ENCODE measurements at places on chromosomes 5 and 9.

DNA sequence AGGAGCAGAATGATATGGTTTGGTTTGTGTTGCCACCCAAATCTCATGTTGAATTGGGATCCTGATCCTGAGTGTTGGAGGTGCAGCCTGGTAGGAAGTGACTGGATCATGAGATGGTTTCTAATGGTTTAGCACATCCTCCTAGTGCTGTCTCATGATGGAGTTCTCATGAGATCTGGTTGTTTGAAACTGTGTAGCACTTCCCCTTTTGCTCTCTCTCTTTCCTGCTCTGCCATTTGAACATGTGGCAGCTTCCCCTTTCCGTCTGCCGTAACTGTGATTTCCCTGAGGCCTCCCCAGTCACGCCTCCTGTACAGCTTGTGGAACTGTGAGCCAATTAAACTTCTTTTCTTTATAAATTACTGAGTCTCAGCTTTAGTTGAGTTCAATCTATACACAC, 756.8 kb upstream of the CDH6 start:
- no peak for DNase-seq

GRCh38 chr5:757931-758697, 26.4 kb downstream of the ZDHHC11B start:
- DNase-seq = peak; percentile 49

DNA sequence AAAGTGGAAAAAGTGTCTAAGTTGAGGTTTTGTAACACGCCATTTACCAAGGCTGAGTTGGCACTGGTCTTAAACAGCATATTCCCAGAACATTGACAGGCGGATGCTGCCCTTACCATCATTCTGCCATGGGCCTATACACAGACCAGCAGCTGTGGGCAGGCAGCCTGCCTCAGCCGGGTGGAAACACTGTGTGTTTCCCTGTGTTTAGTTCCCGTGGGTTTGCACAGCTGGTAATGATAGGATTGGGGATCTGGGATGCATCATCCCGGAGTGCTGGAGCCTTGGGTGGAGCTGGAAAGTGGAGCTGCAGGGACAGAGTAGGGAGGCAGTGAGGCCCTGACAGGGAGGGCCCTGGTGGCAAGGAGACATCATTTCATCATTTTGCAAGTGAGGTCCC, 5.5 kb upstream of the FGD3 start:
- DNase-seq = no peak

GRCh38 chr9:28050941-28051340, 477.7 kb upstream of the C9orf72 start:
- DNase-seq = no peak

GRCh38 chr5:155783791-155784190, 543.2 kb upstream of the SGCD start:
- DNase-seq = no peak

GRCh38 chr5:178527458-178528307, 62.5 kb downstream of the COL23A1 start:
- no peak for DNase-seq

- DNase-seq = peak; percentile 49
Measured at GRCh38 chr9:89502038-89502601, 4.2 kb upstream of the SEMA4D start.

GRCh38 chr9:105967248-105967647, 272.9 kb downstream of the TMEM38B start:
- no peak for DNase-seq

GRCh38 chr9:3698076-3698475, 172.3 kb upstream of the RFX3 start:
- DNase-seq = no peak

DNA sequence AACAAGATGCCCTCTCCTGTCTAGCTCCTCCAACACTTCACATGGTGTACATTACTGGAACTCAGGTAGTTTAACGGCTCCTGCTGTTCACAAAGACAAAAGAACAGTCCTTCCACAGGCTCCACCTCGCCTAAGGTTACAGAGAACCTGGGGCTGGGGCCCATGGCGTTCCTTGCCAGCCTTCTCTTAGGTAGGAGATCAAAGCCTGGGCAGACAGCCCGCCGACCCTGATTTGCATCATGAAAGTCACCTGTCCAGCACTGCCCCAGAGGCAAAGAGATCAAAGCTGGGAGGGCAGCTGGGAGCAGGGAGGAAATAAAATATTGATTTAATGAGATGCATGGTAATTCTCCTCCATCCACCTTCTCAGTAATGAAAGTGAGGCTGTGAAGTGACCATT, 115.0 kb upstream of the SLIT3 start:
- DNase-seq = peak; percentile 0

GRCh38 chr9:105608721-105609598, 51.0 kb downstream of the FKTN start:
- no peak for DNase-seq

GRCh38 chr5:92711956-92712355, 869.1 kb downstream of the NR2F1-AS1 start:
- no peak for DNase-seq

DNA sequence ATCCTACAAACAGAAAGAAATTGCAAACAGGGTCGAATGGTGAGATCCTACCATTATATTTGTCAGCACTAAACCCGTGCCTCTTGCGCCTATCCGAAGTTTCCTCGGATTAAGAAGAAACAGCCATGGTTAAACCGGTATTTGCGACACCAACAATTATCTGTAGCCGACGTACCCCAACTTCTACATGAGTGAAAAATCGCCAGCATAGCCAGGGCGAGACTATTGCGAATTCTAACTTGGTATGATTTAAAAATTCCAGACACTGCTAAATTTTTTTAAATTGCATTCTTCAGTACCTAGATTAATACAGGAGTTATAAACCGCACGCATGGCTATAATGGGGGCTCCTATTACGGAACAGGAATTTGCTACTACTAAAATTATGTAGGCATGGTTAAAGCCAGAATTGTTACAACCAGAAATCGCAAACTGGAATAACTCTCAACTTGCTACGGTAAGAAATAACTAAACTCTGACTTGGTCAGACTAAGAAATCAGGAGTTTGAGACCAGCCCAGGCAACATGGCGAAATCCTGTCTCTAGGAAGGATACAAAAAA, 25.3 kb upstream of the ANXA2R start:
- no peak for DNase-seq

GRCh38 chr9:127143920-127144465, 21.6 kb upstream of the ANGPTL2 start:
- DNase-seq = no peak

GRCh38 chr5:29588236-29588635, 1605.2 kb upstream of the CDH6 start:
- no peak for DNase-seq

DNA sequence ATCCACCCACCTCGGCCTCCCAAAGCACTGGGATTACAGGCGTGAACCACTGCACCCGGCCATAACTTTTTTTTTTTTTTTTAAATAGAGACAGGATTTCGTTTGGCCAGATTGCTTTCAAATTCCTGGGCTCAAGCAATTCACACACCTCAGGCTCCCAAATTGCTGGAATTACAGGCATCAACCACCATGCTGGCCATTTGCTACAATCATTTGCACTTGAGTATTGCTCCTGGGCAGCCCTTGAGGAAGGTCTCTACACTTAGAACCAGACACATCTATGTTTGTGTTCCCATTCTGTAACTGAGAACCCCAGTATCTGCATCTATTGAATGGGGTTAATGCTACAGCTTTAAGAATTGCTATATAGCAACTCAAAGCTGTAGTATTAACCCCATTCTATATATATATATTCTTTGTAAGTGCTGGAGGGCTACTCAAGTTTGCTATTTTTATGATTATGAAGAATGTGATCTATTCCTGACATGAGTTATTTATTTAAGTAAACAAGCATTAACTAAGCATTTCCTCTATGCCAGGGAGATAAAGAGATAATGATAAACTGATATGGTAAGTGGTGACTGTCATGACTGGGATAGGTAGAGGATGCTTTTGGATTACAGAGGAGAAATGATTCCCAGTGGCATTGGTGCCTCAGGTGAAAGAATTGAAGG, 496.5 kb upstream of the TNC start:
- no peak for DNase-seq

GRCh38 chr9:134497283-134497860, 144.2 kb upstream of the COL5A1 start:
- no peak for DNase-seq

- no peak for DNase-seq
Measured at GRCh38 chr5:180799902-180800801, 2.5 kb downstream of the MGAT1 start.

DNA sequence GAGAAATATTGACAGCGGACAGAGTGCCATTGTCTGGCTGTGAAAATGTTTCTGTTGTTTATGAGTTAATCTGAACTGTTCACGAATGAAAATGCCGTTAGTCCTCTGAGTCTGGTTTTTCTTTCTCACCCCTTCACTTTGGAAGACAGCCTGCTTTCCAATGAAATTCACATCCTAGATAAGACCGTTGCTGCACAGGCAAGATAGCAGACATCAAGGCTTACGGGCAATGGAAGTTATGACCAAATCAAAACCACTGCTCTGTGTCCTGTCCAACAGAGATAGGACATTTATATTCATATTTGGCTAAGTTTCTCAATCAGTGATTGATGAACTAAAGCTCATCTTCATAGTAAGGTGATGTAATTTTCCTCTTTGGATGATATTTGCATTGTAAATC, 180.0 kb upstream of the DMAC1 start:
- no peak for DNase-seq
